Activated CD4-positive, alpha-beta T cell treated with anti-CD3 and anti-CD28 coated beads, Interleukin-2, amount 50 U/mL, for 4 hours (primary cell): ENCODE measurements at places on chromosomes 12 and 14.
A peak's percentile ranks its signal among the peaks of the same experiment; 100 is the strongest.

DNA sequence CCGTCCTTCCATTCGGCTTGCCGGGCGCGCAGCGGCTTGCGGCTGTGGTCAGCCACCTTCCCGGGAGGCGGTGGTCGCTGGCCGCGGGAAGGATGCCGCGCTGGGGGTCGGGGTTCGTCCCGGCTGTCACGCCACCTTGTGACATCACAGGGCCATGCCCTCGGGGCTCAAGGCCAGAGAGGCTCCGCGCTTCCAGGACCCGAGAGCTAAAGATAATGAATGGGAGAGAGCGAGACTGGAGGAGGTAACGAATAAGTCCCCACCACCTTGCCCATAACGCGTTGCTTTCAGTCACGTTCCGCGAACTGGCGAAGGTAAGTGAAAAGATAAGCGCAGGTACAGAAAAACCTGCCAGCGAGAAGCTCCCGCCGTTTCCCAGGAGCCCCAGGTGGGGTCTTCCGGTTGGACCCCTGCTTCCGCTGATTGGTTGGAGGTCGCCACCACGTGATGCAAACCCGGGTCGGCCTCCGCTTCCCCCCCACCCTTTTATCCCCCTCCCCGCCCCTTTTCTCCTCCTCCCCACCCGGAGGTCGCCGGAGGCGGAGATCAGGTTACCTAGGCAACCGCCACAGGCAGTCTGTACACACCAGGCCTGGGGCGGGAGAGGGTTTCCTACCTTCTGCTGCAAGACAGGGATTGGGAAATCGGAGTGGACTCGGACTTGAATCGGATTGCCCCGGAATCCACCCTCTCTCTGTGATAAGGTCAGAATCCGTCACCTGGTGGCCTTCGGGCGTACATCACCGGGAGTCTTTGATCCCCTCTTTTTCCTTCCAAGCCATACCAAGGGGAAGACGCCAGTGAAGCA lies at the start of gene LRRC9:
Gene LRRC9, plus strand, starts transcription at position 575 of the 808 bp plus-strand sequence.
- DNase-seq, result no peak

GRCh38 chr12:107477947-107478610 lies 207.5 kb upstream of the PWP1 start:
- no peak for DNase-seq

- DNase-seq, result peak; percentile 66
These were observed 1120.8 kb upstream of the TMEM132C start for GRCh38 chr12:127145929-127146789.

DNA sequence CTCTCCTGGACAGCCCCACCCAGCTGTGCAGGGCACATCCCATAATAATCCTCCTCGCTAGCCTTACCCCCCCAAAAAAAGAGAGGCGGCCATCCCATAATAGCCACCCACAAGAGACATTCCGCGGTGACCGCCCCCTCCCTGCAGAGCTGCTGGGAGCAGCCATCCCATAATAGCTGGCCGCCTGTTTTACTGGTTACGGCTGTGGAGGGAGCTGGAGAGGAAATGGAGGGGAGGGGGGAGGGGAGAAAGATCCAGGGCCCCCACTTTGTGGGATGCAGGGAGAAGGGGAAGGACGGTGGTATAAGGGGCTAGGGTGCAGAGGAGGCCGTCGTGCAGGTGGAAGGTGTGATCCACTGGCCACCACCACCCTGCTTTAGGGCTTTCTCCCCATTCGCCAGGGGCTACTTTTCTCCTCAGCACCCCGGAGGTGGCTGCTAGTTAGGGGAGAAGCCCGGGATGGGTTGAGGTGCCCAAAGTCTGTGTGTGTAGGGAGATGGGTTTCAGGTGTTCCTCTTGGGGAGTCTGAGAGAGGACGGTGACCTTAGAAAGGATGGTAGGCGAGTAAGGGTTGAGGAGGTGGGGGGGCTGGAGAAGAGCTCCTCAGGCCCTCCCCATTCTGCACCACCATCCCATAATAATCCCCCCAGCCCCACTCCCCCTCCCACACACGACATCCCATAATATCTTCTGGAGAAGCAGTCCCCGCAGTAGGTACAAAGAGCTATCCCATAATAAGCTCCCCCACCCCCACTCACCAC lies 6.0 kb upstream of the CHD4 start:
- DNase-seq, result no peak

DNA sequence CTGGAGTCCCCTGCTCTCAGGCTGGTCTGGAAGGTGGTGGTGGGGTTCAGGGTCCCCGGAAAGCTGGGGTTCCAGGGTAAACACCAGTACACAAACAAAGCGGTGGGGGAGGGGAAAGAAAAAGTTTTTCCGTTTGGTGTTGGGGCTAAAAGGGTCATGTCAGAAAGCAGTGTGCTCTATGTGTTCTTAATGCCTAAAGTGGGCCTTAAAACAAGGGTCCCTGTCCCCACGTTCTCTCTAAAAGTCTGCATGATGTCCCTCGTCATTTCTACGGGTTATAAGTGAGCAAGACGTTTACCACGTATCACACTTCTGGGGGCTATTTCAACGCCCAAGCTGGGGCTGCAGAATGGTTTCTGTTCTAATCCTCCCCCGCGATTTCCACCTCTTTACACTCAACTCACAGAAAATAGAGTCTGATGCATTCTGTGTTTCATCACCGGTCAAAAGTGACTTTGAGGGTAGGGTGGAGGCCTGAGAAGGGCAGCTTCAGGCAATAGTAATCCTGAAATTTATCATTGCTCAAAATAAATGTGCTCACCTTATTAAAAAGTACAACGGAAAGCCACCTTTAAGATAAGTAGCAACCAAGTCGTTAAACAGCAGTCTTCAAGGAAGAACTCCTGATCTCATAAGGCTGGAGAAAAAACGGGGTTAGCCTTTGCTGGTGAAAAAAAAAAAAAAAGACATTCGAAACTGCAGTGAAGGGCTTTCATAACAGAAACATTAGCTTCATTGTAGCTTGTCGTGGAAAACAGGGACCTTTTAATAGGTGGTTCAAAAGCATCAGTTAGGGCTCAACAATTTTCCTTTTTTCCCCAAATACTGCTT lies 63.9 kb upstream of the PTGR2 start:
- peak; percentile 18 for DNase-seq

DNA sequence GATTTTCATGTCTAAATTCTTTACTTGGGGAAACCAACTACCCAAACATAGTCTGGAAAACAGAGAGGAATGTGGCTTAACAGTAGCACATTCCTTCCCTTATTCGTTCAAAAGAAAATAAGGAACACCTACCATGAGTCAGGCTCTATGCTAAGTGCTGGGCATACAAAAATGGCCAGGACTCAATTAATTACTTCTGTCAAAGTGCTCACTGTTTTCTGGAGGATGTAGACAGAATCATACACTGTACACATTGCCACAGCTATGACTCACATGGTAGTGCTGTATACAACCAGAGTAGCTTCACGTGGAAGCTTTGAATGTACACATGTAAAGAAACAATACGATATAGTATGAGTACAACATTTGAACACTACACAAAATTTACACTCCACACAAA lies 50.1 kb downstream of the SLC25A21 start:
- DNase-seq, result no peak

DNA sequence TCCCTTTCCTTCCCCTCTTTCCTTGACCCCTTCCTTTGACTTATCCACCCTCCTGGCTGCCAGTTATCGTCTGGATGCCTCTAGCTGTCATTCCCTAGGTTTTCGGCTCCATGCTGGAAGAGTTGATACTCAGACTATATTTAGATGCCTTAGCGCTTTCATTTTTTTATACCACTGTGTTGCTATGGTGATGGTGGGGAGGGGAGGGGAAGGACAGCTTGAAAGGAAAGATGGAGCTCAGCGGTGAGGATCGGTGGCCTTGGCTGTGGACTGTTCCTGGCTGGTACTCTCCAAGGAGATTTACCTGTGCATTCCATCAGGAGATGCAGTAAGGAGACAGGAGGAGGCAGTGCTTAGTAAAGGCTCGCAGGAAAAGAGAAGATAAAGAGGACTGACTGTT lies 108.7 kb downstream of the SLC8A3 start:
- DNase-seq, result no peak

- peak; percentile 8 for DNase-seq
These were observed 495 bp downstream of the ADIPOR2 start for GRCh38 chr12:1691123-1692007.

DNA sequence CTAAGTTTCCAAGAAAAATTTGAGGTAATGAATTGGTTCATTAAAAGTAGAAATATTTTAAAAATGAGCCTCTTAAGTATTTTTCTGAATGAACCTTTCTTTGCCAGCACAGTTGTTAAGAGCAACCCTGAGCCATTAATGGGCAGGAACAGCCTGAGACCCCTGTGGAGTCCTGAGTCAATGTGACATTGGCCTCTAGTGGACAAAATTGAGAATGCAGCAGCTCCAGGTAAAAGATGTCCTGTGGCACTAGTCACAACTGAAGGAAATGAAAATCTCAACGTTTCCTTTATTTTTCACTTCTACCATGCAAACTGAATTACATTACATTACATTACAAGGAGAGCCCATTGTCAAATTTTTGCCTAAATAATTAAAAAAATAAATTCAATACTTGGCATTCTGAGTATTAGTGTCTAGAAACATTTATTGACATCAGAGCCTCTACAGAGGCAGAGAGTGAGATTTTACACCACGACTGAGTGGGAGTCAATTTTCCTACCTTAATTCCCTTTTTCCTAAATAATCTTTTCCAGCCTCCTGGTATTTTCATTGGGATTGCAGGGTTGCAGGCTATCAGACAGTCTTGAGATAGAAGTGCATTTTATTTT lies 135.7 kb downstream of the PPM1H start:
- peak; percentile 37 for DNase-seq

DNA sequence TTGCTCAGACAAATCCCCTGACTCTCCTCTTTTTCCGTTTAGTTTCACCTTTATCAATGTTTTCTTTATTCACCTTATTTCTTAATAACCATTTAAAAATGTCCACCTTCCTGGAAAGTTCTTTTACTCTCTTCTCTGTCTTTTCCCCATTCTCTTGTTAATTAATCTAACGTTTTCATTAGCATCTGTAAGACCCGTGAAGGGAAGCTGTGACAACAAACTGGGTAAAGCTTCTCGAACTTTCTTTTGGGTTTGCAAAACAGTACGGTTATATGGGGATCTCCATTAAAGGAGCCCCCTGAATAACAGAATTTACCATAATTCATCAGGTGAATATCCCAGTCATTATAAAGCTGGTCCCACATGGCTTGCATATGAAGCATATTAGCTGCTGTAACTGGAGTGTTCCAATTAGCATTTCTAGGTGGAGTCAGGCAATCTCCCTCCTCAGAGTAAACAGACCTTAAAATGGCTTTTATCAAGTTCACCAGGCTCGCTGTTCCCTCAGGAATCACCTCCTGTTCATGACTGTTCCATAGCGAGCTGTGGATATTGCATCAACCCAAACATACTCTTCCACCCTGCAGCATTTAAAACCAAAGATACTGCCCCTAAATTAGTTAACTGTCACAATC lies 42.4 kb downstream of the TMEM30B start:
- DNase-seq, result no peak

GRCh38 chr12:85733221-85733840 lies 102.9 kb downstream of the RASSF9 start:
- DNase-seq, result no peak

GRCh38 chr14:33206981-33207380 lies 268.3 kb downstream of the NPAS3 start:
- no peak for DNase-seq

- no peak for DNase-seq
These were observed 82.8 kb upstream of the KCNA1 start for GRCh38 chr12:4826909-4827308.

GRCh38 chr14:67140556-67140955 lies 48.7 kb upstream of the GARIN2 start:
- no peak for DNase-seq

DNA sequence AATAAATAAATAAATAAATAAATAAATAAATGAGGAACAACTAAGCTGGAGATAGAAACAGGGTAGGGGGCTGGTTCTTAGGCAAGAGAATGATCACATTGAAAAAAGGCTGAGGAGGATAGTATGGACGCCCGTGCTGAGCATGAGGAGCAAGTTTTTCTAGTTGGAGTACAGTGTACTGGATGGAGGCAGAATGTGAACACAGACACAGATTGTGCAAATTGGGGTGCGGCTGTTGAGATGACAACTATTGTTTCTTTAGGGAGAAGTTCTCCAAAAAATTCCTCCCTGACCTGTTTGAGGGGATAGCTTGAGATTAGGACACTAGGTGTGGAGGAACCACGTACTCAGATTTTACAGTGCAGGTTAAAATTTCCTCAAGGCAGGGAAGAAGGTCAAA lies 979 bp upstream of the BIN2 start:
- no peak for DNase-seq

GRCh38 chr12:81953541-81953940 lies 194.4 kb upstream of the PPFIA2 start:
- no peak for DNase-seq

DNA sequence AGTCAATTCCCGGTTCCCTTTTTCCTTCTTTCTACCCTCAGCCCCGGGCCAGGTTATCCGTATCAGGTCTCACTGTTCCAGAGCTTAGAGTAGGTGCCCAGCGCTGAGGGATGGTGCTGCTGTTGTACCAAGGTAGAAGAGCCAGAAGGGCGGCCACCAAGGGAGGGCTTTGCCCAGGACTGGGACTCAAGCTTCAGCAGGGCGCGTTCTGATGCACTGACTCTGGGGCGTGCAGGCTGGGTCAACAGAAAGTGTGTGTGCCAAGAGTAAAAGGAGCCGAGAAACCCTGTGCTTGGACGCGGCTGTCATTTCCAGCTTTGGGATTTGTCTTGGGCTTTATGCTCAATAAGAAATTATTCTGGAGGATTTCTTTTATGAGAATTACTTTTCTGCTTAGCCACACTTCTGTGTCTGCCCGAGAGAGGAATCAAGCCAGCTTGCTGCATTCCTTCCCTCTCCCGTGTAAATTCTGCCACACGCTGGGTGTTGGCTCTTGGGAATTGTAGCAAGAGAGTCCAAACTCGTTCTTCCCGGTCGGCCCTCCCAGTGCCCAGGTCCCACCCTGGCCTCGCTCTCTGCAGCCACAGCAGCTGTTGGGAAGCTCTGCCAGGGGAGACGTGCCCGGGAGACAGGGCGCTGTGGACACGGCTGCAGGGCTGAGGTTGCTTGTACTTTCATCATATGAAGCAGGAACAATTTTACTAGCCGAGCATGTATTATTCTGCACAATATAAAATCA lies 98.0 kb downstream of the FBXL14 start:
- no peak for DNase-seq

GRCh38 chr14:73770977-73771847 lies 57.0 kb upstream of the PNMA1 start:
- DNase-seq, result no peak

- DNase-seq, result no peak
These were observed 92.0 kb downstream of the EPS8 start for GRCh38 chr12:15697201-15697600.

GRCh38 chr12:76872415-76872814 lies 6.4 kb downstream of the CSRP2 start:
- no peak for DNase-seq

GRCh38 chr12:114636723-114637480 lies 47.1 kb downstream of the TBX3 start:
- DNase-seq, result no peak

- no peak for DNase-seq
These were observed 450.7 kb downstream of the GALC start for GRCh38 chr14:87542288-87542687.

GRCh38 chr14:91545946-91546716 lies 36.0 kb upstream of the PPP4R3A start:
- no peak for DNase-seq
